CD8-positive, alpha-beta memory T cell (primary cell): ENCODE measurements at places on chromosomes 3 and 15.

DNA sequence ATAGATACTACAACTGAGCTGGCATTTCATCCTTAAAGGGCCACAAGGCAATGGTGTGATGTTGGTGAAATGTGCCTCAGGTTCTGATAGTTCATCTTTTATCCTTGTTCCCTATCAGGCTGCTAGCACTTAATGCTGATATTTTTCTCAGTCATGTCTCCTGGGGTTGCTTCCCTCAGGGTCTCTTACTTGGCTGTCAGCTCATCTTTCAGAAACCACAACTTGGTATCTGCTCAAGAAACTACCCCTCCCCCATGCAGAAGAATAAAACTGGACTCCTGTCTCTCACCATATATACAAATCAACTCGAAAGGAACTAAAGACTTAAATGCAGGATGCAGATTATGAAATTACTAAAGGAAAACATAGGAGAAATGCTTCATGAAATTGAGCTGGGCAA lies 308.1 kb downstream of the CHST2 start:
- H3K4me3 ChIP-seq = no peak overlapping the region
- H3K27ac ChIP-seq = no peak overlapping the region
- H3K36me3 ChIP-seq = no peaks in the 10 kb centered on the region
- DNase-seq = no peak
- H3K4me1 ChIP-seq = no peaks in the 10 kb centered on the region

- H3K36me3 ChIP-seq = no peaks in the 10 kb centered on the region
- no peaks in the 10 kb centered on the region for H3K27me3 ChIP-seq
- DNase-seq = no peak
- H3K4me1 ChIP-seq = peaks cover 4% of the 10 kb centered on the region
- no peak overlapping the region for H3K27ac ChIP-seq
These were observed 8.0 kb upstream of the PARL start for GRCh38 chr3:183892610-183893214.

GRCh38 chr3:129231331-129232119 lies 17.9 kb upstream of the COPG1 start:
- no peak for DNase-seq
- no peaks in the 10 kb centered on the region for H3K27me3 ChIP-seq
- no peak overlapping the region for H3K4me3 ChIP-seq
- H3K27ac ChIP-seq = no peak overlapping the region
- H3K4me1 ChIP-seq = no peaks in the 10 kb centered on the region

- peaks cover 39% of the 10 kb centered on the region for H3K27me3 ChIP-seq
- H3K4me3 ChIP-seq = no peak overlapping the region
- H3K27ac ChIP-seq = no peak overlapping the region
- DNase-seq = no peak
- peaks cover 33% of the 10 kb centered on the region for H3K4me1 ChIP-seq
These were observed 2.4 kb downstream of the DLL4 start for GRCh38 chr15:40931300-40932142.

DNA sequence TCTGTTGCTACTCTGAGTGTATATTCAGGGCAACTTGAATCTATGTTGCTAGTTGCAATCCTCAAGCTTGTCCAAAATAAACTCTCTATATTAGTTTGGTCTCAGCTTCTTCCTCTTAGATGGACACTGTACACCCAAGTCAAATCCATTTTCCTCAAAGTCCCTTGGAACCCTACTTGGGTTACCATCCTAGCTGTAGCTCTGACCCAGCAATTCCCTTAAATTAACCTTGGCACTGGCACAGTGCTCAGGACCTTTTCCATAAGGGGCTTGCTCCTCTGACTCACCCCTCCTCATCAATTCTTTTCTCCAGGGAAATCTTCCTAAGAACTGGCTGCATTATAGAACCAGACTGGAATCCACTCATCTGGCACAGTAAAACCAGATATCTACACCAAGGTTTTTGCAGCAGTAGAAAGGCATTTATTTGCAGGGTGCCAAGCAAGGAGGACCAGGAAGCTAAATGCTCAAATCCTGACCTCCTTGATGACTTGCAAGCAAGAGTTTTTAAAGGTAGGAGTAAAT lies 44.9 kb upstream of the B3GALNT1 start:
- H3K27me3 ChIP-seq = no peaks in the 10 kb centered on the region
- no peak for DNase-seq
- no peaks in the 10 kb centered on the region for H3K36me3 ChIP-seq
- H3K27ac ChIP-seq = no peak overlapping the region
- H3K4me1 ChIP-seq = no peaks in the 10 kb centered on the region

DNA sequence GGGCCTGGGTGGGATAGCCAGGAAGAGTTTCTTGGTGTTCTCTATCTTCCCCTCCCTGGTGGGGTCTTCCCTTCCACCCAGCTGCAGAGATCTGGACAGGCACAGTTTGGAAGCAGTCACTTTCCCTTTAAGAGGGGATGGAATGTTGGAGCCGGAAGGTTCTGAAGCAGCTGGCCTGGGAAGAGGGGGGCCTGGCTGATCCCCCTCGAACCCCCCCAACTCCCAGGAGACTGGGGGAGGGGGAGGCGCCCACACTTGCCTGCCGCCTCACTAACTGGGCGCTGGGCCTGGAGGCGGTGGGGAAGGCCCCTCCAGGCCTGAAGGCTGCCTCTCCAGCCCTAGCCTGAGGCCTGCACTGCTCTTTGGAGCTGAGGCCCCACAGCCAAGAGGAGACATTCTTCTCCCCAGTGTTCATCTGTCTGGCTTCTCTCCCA lies 1.4 kb downstream of the DVL3 start:
- peaks cover 17% of the 10 kb centered on the region for H3K4me1 ChIP-seq
- H3K27me3 ChIP-seq = no peaks in the 10 kb centered on the region
- peak overlapping the region; percentile 84 for H3K4me3 ChIP-seq
- no peaks in the 10 kb centered on the region for H3K36me3 ChIP-seq
- DNase-seq = no peak
- peak overlapping the region; percentile 70 for H3K27ac ChIP-seq

GRCh38 chr3:48662753-48663488 lies at the start of gene CELSR3:
CELSR3 (minus strand) TSS chr3:48662886; CDS start chr3:48662634, 252 bp downstream.
- peaks cover 26% of the 10 kb centered on the region for H3K4me1 ChIP-seq
- DNase-seq = peak; percentile 42
- H3K4me3 ChIP-seq = peak within 1 kb of the TSS; percentile 74
- H3K27ac ChIP-seq = peak within 1 kb of the TSS; percentile 73
- H3K27me3 ChIP-seq = peaks cover 14% of the 10 kb centered on the region

- no peak overlapping the region for H3K4me3 ChIP-seq
- H3K27ac ChIP-seq = no peak overlapping the region
- DNase-seq = no peak
- H3K4me1 ChIP-seq = peaks cover 3% of the 10 kb centered on the region
These were observed 213.7 kb downstream of the LPP start for GRCh38 chr3:188367678-188368077.

GRCh38 chr3:144553301-144553700 lies 581.7 kb downstream of the DIPK2A start:
- no peaks in the 10 kb centered on the region for H3K27me3 ChIP-seq
- H3K36me3 ChIP-seq = no peaks in the 10 kb centered on the region
- no peaks in the 10 kb centered on the region for H3K4me1 ChIP-seq
- H3K4me3 ChIP-seq = no peak overlapping the region
- DNase-seq = no peak
- no peak overlapping the region for H3K27ac ChIP-seq

- H3K36me3 ChIP-seq = peaks cover 5% of the 10 kb centered on the region
- no peak overlapping the region for H3K4me3 ChIP-seq
- no peak for DNase-seq
- H3K27me3 ChIP-seq = no peaks in the 10 kb centered on the region
These were observed 68.5 kb downstream of the CHSY1 start for GRCh38 chr15:101183226-101183930.

DNA sequence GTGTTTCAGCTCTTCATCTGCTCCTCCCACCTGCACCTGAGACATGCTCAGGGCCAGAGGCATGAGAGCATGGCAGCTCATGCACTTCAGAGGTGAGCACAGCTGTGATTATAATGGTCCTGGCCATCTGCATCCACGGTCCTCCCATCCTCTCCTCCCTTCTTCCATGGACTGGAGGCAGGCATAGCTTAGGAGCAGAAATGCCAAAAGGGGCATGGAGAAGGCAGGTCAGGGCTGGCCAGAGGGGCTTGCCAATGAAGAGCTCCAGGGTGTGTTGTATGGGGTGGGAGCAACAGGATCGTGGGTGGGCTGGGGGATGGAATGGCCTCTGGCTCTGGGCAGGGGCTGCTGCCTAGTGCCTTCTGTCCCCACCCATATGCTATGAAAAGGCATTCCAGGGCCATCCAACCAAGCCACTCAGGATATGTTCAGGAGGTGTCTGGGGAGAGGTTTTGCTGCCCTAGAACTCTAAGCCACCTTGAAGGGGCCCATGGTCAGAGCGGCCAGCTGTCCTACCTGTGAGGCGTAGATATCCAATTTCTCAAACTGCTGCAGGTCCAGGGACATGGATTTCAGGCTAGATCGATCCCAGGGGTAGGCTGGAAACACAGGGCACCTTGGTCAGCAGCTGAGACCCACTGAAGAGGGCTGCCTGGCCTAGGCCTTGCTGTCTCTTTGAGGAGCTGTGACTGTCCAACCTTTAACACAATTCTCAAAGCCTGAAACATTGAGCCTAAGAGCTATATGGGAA lies 26.1 kb downstream of the KY start:
- no peaks in the 10 kb centered on the region for H3K27me3 ChIP-seq
- H3K4me3 ChIP-seq = no peak overlapping the region
- H3K27ac ChIP-seq = no peak overlapping the region
- no peak for DNase-seq

GRCh38 chr3:73475175-73475574 lies 149.6 kb downstream of the PDZRN3 start:
- no peak overlapping the region for H3K4me3 ChIP-seq
- H3K4me1 ChIP-seq = no peaks in the 10 kb centered on the region
- DNase-seq = no peak
- H3K27me3 ChIP-seq = no peaks in the 10 kb centered on the region
- H3K27ac ChIP-seq = no peak overlapping the region

- no peaks in the 10 kb centered on the region for H3K27me3 ChIP-seq
- H3K27ac ChIP-seq = no peak overlapping the region
- H3K4me3 ChIP-seq = no peak overlapping the region
- DNase-seq = no peak
- H3K36me3 ChIP-seq = no peaks in the 10 kb centered on the region
These were observed 290.8 kb upstream of the ZPLD1 start for GRCh38 chr3:102144063-102144462.

GRCh38 chr3:112873632-112874031 lies 27.0 kb upstream of the CD200R1L start:
- no peak overlapping the region for H3K27ac ChIP-seq
- no peak for DNase-seq
- no peaks in the 10 kb centered on the region for H3K27me3 ChIP-seq
- no peaks in the 10 kb centered on the region for H3K4me1 ChIP-seq
- no peak overlapping the region for H3K4me3 ChIP-seq
- no peaks in the 10 kb centered on the region for H3K36me3 ChIP-seq

- peak; percentile 56 for DNase-seq
These were observed 27.3 kb downstream of the ATOSA start for GRCh38 chr15:52651868-52652267.

GRCh38 chr15:62665449-62665848 lies 377.1 kb upstream of the TPM1 start:
- DNase-seq = no peak
- H3K36me3 ChIP-seq = no peaks in the 10 kb centered on the region
- H3K4me1 ChIP-seq = no peaks in the 10 kb centered on the region
- H3K27me3 ChIP-seq = no peaks in the 10 kb centered on the region
- no peak overlapping the region for H3K4me3 ChIP-seq

DNA sequence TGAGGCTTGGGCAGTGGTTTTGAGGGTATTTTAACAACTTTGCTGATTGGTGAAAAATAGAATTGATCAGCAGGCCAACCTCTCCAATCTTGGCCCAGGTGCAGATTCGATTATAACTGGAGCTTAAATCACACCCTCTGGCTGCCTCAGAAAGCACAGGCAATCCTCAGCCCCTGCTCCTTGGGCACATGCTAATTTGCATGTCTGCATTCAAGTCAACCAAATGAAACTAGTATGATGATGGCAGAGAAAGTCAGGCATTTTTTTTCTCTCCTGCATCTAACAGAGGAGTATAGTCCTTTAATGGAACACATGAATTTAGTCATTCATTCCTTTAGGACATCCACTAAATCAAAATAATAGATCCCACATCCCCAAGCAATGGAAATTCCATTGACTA lies 16.8 kb upstream of the NMNAT3 start:
- H3K4me1 ChIP-seq = no peaks in the 10 kb centered on the region
- H3K27me3 ChIP-seq = no peaks in the 10 kb centered on the region
- no peak overlapping the region for H3K4me3 ChIP-seq

DNA sequence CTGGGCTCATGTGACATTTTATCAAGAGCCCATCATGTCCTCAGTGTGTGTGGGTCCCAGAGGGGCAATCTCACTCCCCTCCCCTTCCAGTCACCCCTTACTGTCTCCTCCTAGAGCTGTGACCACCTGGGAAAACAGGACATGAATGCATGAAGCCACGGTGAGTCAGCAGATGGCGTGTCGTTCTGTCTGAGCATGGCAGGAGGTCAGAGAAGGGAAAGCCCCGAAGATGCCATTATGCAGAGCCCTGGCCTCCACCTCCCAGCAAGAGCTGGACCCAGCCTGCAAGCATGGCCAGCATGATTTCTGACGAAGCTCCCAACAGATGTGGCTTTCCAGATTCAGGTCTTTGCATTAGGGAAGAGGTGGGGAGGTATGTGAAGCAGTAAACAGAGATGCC lies 118.5 kb downstream of the TLE3 start:
- no peaks in the 10 kb centered on the region for H3K27me3 ChIP-seq
- H3K27ac ChIP-seq = no peak overlapping the region
- no peaks in the 10 kb centered on the region for H3K4me1 ChIP-seq
- no peak overlapping the region for H3K4me3 ChIP-seq

DNA sequence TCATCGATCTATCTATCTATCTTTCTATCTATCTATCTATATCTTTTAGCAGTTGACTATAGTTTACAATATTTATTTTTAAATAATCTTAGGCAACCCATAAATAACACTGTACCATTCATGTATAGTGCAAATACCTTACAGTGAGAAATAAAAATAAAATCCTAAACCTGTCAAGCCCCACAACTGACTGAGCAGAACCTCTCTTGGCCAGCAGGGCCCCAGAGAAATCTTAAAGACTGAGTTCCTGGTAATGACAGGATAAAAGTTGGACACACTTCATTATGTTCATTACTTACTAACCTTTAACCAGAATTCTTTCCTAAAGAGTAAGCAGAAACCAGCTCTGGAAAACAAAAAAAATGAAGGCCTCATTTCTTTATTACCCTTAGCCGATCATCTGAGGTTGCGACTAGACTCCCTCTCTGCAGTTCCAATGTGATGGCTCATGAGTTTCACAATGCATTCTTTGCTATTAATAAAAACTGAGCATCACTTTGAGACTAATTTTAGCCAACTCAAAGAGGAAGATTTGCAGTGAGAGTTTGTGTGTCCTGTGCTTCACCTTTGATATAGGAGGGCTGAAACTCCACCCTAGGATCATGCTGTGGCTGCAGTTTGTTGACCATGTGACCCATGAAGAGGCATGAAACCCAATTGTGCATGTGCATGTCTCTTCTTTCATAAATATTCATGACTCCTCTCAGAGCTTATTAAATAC lies 1072.0 kb downstream of the NSUN3 start:
- no peak overlapping the region for H3K27ac ChIP-seq
- H3K27me3 ChIP-seq = no peaks in the 10 kb centered on the region
- DNase-seq = no peak

DNA sequence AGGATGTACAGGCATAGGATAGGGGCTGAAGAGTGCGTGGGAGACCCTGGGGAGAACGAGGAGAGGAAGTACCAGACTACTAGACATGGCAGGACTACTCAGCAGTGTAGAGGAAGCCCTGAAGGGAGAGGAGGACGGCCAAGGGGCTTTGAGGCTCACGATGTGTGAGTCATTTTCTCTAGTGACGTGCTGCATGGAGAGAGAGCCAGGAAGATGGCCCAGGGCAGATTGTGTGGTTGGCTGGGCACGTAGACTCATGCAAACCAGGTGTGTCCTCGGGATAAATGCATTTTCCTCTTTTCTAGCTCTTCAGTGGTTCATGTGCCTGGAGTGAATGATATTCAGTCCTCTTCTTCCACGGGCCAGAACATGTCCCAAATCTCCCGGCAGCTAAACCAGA lies 115.0 kb upstream of the ABHD17C start:
- no peak overlapping the region for H3K27ac ChIP-seq
- no peak for DNase-seq
- no peaks in the 10 kb centered on the region for H3K36me3 ChIP-seq
- H3K4me3 ChIP-seq = no peak overlapping the region
